ENCODE measurements at places on chromosomes 4 and X.
A peak's percentile ranks its signal among the peaks of the same experiment; 100 is the strongest.

DNA sequence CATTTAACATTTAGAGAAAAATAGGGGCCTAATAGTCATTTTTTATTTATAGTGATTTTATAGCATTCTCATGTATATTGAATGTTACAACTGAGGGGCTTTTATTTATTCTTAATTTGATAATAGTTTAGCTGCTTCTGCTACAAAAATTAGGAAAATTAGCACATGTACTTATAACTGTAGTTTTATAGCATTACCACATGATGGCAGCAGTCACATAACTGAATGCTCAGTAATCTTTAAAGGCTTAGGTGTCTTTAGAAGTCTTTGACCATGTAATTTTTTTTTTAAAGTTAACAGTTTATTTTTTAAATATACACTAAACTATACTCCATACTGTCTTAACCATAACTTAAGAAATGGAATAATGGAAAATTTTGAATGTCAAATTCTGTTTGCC is 136.6 kb downstream of the STAG2 start:
- DNase-seq: no peak

DNA sequence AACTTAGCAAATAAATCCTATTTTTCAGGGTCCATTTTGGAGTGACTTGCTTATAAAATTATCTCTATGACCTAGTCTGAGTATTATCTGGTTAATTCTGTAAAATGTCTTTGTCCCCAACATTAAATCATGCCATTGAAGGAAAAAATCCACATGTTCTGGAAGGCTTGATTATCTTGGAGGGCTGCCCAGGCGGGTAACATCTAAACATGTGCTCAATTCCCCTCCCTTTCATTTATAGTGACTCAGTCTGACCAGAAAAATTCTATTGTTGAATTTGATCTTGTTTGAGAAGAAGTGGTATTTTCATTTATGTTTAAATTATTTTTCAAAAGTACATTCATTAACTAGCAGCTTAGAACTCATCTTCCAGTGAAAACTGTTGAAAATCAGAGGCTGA is 55.4 kb upstream of the SLC10A7 start:
- DNase-seq: no peak

DNA sequence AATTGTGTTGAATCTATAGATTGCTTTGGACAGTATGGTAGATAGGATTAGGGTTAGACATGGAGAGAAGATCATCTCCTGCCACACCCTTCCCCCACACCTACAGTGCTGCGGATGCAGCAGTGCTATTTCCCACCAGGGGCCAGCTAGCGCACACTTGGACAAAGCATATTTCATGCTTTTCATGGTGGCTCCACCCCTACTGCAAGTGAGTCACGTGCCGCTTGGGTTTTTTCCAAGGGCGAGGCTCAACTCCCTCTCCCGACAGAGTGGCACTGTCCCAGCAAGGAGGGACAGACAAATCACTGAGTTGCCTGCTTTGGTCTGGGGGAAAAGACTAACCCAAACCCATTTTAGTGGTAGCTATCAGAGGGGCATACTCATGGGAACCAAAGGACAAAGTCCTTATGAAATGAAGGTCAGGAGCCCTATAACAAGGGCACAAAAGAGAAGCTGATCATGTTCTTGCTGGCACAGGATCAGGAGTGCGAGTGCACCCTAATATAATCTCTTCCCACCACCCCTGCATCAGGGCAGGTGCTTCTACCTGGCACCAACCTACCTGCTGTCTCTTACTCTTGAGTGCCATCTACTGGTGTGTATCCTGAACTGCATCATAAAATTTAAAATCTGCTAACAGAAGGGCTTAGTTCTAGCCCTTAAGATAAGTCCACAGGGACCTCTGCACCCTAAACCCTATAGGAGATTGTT is 55.1 kb upstream of the PGAM4 start:
- DNase-seq: peak; percentile 61

DNA sequence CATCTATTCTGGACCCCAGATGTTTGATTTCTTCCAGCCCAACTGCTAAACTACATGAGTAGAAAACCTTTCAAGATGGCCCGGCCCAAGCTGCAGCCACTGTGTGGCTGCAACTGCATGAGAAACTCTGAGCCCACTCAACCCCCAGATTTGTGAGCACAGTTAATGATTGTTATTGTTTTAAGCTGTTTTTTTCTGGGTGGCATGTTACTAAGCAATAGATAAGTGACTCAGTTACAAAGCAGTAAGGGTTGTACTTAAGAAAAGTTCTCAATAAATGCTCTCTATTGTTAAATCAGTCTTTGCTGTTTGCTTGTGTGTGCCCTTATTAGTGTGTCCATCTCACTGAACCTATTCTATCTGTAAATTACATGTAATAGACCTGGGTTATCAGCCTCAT is 51.8 kb downstream of the GC start:
- no peak for DNase-seq

DNA sequence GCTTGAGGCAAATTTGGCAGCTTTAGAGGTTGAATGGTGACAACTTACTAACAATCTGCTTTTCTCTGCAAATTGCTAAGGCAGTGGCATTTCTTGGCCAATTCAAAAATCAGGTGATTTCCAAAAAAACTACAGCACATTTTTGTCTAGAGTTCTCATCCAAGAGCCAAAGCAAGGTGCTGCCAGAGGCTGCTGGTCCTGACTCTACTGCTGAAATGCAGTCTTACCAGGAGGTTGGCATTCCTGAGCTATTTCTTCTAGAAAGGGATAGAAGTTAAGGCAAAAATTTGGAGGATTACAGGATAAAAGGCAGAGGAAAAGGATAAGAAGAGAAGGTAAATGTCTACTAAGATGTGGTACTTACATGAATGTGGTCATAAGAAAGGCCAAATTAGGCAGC is 75.6 kb downstream of the COX18 start:
- no peak for DNase-seq

- DNase-seq: no peak
These were observed 50.2 kb upstream of the CXCL8 start for GRCh38 chr4:73690051-73690738.

- DNase-seq: peak; percentile 25
These were observed 848 bp downstream of the ACSL4 start for GRCh38 chrX:109732017-109732801.

GRCh38 chr4:99855678-99856077 is 38.5 kb downstream of the LAMTOR3 start:
- DNase-seq: peak; percentile 18

GRCh38 chr4:115780268-115780667 is 666.8 kb upstream of the NDST4 start:
- no peak for DNase-seq
